ENCODE measurements at places on chromosomes 11 and 22. TPM values are rescaled to one million over a fixed set of nuclear protein-coding genes. Genes with fewer than 3 reads are reported as not detected.

CDC42EP1 gene
- total RNA-seq = 23.9 TPM

DNA sequence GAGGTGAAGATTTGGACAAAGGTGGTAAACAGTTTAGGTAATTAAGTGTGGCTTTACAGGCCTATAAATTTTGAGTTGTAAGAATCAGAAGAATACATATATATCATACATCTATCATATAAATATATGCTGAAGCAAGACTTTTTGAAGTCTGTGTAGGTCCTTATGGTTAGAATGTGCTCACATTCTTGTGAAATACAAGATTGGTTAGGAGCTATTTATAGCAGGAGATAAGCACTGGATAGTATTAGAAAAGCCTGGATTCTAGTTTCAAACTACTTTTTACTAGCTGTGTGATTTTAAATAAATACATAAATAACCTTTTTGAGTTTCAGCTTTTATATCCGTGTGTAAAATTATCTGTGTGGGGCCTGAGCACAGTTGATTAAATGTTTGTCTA is 42.3 kb downstream of the ANKRD42 start:
- H3K27ac ChIP-seq = no peak overlapping the region
- peaks cover 4% of the 10 kb centered on the region for H3K4me1 ChIP-seq
- DNase-seq = no peak
- H3K36me3 ChIP-seq = no peaks in the 10 kb centered on the region
- no peak overlapping the region for H3K4me3 ChIP-seq

DNA sequence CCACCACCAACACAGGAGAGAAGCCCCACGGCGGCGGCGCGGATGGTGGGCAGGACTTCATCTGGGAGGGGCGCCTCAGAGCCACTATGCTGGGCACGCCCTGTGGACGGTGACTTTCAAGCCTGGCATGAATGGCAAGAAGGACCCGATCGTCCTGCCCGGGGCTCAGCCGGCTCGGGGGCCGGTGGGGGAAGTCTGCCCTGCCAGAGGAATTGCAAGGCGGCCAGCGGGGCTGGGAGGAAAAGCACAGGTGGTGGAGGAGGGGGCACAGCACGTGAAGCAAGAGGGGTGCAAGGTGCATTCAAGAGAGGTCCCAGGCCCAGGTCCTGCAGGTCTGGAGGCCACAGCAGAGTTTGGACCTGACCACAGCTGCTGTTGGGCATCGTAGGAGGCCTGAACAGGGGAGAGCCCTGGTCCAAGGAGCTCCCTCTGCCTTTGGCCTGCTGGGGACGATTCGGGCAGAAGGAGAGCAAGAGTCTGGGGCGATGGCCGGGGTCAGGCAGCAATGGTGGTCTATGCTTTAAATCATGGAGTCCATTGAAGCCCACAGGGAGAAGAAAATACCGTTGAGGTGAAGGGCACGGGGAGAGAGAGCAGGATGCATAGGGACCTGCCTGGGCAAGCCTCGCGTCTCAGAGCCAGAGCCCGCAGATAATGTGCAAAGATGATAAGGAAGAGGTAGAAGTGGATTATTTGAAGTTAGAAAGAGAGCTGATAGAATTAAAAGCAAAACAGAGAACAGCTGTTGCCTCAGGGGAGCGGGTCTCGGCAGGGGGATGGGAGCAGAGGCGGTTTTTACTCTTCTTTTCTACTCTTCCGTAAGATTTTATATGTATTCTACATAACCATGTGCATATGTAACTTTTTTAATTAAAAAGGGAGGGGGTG is 82.6 kb upstream of the SHISAL1 start:
- no peaks in the 10 kb centered on the region for H3K27me3 ChIP-seq
- H3K4me1 ChIP-seq = no peaks in the 10 kb centered on the region
- DNase-seq = no peak

- H3K4me3 ChIP-seq = no peak overlapping the region
- peak; percentile 85 for DNase-seq
- no peaks in the 10 kb centered on the region for H3K27me3 ChIP-seq
- no peaks in the 10 kb centered on the region for H3K4me1 ChIP-seq
- H3K27ac ChIP-seq = no peak overlapping the region
- no peaks in the 10 kb centered on the region for H3K36me3 ChIP-seq
These were observed 14.1 kb downstream of the BTBD10 start for GRCh38 chr11:13448876-13449275.

GRCh38 chr22:27068121-27068520 is 410.7 kb downstream of the MIAT start:
- no peak overlapping the region for H3K27ac ChIP-seq
- H3K27me3 ChIP-seq = no peaks in the 10 kb centered on the region
- H3K4me1 ChIP-seq = no peaks in the 10 kb centered on the region
- H3K4me3 ChIP-seq = no peak overlapping the region
- no peak for DNase-seq

MYRF gene
- total RNA-seq = 41.2 TPM

GRCh38 chr11:59862252-59862651 is 4.0 kb downstream of the TCN1 start:
- no peak overlapping the region for H3K4me3 ChIP-seq
- no peak overlapping the region for H3K27ac ChIP-seq
- no peak for DNase-seq

RAB38 gene
- 11.7 TPM for total RNA-seq

Data from lung (tissue), 17 donors.